ENCODE measurements at places on chromosomes 7 and 10. TPM values are rescaled to one million over a fixed set of nuclear protein-coding genes. Genes with fewer than 3 reads are reported as not detected.

DNA sequence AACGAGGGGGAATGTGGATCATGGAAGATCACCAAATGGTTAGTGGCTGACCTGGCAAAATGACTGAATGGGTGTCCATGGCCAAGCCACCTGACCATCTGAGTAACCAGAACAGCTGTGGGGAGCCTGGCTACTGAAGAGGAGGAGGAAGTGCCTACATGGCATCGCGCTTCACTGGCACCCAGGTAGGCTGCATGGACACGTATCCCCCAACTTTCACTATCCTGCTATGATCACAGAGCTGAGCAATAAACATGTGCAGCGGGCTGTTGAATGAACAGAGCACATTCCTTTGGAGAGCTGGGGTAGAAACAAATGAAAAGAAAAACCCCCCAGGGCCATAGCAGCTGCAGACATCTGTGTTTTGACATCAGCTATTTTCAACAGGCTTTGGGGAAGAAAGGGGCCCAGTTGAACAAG, 6.5 kb downstream of the AKR1B1 start:
- no peak for DNase-seq

DNA sequence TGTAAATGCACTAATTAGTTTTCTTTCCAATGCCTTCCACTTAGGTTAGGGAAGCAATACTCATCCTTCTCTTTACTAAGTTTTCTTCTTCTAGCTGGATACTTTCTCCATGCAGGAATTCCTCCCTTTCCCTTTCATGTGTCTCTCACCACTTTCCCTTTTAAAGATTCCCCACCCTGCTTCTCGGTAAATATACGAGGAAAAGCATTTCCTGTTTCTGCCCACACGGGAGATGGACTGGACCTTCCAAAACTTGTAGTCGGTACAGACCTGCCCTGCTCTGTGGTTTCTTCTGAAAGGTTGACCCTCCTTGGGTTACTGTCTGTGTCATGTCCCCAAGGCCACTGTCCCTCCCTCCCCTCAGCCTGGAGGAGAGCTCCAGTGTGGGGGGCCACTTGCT, 58.9 kb upstream of the LYZL2 start:
- no peak for DNase-seq

GRCh38 chr7:30276203-30276900, 8.0 kb upstream of the ZNRF2 start:
- DNase-seq, result no peak

DNA sequence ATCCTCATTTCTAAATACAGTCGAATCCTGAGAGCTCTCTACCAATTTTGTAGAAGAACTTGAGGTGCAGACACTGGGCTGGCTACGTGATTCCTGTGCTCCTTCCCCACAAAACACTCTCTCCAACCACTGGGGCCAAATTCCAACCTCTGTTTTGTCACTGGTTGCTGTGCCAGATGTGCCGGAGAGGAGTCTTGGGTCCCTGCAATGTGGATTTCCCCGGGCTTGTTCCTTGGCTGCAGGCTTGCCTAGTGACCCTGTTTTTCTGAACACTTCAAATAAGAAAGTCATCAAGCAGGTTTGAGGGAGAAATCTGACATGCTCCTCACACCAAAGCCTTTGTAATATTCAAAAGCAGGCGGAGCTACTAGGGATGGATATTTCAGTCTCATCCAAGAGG, 44.4 kb upstream of the AGBL3 start:
- DNase-seq, result no peak

- no peak for DNase-seq
Measured at GRCh38 chr10:114181971-114182370, 2.8 kb downstream of the TDRD1 start.

- no peak for DNase-seq
Measured at GRCh38 chr7:16178585-16178984, 242.8 kb downstream of the CRPPA start.

DNA sequence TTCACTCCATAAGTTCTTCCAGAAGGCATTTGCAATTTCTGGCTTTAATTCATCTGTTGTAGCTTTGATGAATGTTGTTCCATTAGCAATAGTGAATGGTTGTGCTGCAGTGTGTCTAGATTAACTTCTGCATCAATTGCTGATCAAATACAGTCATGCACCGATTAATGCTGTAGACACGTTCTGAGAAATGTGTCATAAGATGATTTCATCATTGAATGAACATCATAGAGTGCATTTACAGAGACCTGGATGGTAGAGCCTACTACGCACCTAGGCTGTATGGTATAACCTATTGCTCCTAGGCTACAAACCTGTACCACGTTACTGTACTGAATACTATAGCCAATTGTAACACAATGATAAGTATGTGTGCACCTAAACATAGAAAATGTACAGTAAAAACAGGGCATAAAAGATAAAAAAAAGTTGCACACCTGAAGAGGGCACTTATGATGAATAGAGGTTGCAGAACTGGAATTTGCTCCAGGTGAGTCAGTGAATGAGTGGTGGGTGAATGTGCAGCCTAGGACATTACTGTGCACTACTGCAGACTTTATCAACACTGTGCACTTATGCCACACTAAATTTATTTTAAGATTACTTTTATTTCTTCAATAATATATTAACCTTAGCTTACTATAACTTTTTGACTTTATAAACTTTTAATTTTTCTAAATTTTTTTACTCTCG, 170.7 kb downstream of the HERPUD2 start:
- no peak for DNase-seq

GRCh38 chr10:118767297-118768040, 12.7 kb upstream of the CACUL1 start:
- no peak for DNase-seq

- DNase-seq, result no peak
Measured at GRCh38 chr7:14761510-14762296, 140.8 kb downstream of the DGKB start.

DNA sequence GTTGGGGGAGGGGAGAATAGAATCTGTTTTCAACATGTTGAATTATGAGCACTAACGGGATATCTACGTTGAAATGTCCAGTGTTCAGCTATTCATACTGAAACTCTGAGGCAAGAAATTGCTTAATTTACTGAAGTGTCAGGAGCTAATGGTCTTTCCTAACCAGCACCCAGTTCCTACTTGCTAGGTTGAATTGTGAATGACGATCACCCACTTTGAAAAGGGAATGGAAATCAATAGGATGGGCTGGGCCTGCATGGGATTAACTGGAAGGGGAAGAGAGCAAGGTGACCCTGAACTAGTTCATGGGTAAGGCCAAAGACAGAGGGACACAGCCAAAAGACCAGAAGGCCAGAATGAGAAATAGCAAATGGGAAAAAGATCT, 51.3 kb downstream of the HIPK2 start:
- no peak for DNase-seq

DNA sequence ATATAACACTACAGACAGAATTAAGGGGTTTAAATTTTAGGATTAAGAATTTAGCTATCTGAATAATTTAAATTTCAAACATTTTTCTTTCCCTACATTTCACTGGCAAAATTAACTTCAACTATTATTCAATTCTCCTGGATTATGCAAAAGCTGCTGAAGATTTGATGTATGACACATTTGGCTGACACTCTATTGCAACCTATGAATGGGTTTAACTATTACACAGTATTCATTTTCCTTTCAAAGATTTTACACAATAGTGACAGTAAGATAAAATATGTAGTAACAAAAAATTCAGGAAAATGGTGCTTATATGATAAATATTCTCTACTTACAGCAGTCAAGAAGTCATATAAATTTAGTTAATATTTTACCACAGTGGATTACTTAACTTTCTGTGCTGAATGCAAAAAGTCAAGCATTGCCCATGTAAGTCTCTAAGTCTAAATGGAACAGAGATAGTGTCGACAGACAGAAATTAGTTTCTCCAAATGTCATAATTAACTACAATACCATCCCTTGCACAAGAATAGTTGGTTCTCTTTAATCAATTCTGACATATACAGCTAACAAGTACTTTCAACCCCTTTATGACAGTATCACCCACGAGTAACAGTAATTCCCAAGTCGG, 194.1 kb upstream of the FRMD4A start:
- no peak for DNase-seq

DNA sequence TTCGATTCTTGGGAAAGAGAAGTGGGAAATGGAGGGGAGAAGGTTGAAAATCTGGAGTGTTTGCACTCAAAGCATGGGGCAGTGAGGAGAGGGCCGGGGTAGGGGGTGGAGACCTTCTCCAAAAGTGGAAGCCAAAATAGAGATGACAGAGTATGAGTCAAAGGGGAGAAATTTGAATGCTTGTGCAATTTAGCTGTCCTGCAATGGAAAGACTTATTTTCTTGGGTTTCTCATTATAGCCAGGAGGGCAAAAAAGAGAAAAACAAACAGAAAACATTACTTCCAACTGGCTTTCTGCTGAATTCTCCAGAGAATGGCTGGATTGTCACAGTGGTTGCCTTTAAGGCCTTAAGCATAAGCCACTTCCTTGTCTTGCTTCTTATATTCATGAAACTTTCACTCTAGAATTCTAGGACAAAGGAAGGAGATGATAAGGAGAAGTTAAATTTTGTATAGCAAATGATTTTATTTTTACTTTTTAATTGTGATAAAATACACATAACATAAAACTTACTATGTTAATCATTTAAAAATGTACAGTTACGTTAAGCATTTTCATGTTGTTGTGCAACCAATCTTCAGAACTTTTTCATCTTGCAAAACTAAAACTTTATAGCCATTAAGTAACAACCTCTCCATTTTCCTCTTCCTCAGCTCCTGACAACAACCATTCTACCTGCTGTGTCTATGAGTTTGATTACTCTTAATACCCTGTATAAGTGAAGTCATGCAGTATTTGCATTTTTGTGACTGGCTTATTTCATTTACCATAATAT, 100.2 kb downstream of the GPR85 start:
- no peak for DNase-seq

DNA sequence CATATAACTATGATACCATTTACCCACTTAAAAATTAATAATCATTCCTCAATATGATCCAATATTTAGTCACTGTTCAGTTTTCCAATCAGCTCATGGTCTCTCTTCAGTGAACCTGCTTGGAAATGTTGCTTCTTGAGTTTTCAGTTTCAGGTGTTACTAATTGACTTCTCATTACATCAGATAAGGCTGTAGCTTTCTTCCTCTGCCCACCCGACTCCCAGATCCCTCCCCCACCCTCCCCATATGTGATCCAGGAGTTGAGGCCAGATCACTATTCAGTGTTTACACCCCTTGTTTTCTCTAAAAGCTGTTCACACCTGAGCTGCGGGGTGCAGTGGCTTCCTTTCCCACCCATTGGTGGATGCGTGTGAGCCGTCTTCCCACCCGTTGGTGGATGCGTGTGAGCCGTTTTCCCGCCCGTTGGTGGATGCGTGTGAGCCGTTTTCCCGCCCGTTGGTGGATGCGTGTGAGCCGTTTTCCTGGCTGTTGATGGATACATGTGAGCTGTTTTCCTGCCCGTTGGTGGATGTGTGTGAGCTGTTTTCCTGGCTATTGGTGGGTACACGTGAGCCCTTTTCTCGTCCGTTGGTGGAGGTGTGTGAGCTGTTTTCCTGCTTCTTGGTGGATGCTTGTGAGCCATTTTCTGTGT, 3.2 kb upstream of the MTG1 start:
- DNase-seq, result no peak

- DNase-seq, result no peak
Measured at GRCh38 chr10:86167762-86168128, 198.8 kb downstream of the GRID1 start.

DNA sequence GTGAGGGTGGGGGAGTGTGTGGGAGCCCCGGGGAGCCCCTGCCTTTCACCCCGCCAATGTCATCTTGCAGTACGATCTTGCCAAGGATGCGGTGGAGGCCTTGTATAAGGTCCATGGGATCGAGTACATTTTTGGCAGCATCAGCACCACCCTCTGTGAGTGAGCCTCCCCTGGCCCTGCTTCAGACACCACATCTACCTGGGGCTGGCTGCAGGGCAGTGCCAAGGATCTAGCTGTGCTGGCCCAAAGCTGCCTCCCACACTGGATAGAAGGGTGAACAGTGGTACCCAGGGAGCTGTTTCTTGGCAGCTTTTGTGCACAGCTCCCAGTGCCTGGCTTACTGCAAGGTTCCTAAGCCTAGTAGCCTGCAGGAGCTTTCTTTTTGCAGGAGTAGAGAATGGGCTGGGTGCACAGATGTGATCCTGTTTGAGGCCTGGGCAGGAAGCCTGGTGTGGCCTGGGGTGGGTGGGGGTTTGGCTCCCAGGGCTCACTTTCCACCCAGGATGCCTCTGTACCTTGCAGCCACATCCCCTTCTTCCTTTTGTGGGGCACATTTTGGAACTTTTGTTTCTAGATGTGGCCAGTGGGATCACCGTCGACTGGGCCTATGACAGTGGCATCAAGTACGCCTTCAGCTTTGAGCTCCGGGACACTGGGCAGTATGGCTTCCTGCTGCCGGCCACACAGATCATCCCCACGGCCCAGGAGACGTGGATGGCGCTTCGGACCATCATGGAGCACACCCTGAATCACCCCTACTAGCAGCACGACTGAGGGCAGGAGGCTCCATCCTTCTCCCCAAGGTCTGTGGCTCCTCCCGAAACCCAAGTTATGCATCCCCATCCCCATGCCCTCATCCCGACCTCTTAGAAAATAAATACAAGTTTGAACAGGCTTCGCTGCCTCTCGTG, 12.2 kb upstream of the CPA1 start:
- DNase-seq, result no peak

GRCh38 chr10:7952266-7952665, 102.2 kb upstream of the GATA3 start:
- DNase-seq, result no peak

DNA sequence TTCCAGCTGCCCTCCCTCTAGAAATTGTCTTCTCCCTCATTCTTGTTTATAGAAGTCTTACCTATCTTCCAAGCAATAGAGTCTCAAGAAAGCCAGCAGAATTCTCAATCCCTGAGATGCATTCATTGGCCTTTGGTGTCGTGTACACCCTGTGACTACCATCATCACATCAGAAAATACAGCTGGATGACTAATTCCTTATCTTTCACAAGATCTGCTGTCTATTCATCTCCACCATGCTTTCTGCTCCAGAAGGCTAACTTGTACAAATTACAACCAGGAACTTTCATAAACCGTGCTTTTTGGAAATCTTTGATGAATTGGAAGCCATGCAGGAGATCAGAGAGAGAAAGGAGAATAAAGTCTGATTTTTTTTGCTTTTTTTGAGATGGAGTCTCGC, 1062.9 kb upstream of the GHITM start:
- no peak for DNase-seq

DNA sequence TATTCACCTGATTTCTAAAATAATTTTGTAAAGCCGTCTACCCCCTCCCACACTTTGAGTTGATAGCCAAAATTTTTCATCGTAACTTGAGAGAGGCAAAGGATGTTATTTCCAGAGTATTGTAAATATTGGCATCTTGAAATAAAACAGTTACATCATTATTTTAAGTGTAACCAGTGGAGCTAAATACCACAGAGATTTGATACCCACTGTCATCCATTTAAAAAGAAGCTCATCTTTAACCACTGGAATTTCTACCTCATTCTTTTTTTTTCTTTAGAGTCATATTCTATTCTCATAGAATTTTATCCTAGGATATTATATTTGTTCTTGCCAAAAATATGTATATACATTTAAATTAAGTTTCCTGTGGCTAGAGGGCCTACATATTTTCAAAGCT, 48.6 kb downstream of the CAMK1D start:
- no peak for DNase-seq

BLVRA gene
- polyA plus RNA-seq, result 55.1 TPM

MGAM2 gene
- polyA plus RNA-seq, result 1.1 TPM

PNLIPRP3 gene
- polyA plus RNA-seq, result not detected

MCM10 gene
- 11.5 TPM for polyA plus RNA-seq

NACAD gene
- polyA plus RNA-seq, result 9.4 TPM

Measured in renal cortex interstitium (tissue), 15 donors.